ENCODE measurements at places on chromosomes 2 and 18.

GRCh38 chr2:15293262-15293937 is 267.7 kb downstream of the NBAS start:
- peak; percentile 18 for DNase-seq

DNA sequence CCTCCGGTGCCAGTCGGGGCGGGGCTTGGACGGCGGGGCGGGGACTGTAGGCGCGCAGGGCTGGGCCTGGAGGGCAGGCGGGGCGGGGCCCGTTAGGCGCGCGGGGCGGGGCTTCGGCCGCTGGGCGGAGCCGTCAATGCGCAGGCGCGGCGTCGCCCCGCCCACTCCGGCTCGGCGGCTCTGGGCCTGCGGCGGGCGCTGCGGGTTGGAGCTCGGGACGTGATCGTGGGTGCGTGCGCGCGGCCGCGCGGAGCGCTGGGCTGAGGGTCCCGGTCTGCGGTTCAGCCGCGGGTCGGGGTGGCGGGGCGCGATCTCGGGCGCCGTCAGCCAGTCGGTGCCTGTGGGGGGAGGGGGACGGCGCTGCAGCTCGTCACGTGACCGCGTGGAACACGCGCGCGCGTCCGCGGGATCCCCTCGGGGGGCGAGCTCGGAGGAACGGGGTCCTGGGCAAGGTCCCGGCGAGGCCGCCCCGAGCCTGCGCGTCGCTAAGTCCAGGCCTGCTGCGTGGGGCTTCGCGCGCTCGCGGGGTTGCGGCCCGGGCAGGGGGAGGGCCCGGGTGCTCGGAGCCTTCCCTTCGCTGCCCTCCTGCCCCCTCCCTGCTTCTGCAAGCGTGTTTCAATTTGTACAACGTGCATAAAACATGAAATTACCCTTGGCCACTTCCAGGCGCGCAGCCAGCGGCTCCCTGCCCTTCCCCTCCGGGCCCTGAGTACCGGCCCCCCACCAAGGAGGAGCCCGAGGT is at the start of gene D2HGDH:
D2HGDH (plus strand) TSS at position 164 of the 742 bp plus-strand sequence. CDS start 595 bp downstream, outside the sequence.
- DNase-seq = no peak

GRCh38 chr18:9092665-9093064 is 9.8 kb upstream of the NDUFV2 start:
- DNase-seq = no peak

GRCh38 chr2:232757905-232758304 is 18.5 kb downstream of the KCNJ13 start:
- no peak for DNase-seq

DNA sequence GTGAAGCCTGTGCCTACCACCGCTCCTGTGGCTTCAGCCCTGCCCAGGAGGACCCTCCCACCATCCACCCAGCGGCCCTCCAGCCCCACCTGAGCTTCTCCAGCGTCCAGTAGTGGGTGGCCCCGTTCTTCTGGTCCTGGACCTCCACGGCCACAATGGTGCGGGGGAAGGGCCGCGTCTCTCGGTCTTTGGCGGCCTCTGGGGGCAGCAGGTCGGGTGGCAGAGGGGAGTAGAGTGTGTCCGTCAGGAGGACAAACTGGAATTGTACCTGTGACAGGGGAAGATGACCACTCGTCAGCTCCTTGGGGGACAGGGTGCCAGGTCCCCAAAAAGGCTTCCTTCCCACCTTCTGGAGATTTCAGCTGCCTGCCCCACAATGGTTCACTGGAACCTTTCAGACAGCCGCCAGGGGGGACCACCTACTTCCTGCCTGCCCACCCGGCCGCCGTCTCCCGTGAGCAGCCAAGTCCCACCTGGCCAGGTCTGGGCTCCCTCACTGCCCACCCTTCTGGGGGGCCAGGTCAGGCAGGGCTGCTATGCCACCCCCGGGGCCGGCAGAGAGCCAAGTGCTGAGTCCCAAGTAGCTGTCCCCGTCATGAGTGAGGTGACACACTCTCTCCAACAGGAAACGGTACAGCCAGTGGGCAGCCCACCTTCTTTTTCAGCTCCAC is 59.3 kb downstream of the KIF1A start:
- no peak for DNase-seq

DNA sequence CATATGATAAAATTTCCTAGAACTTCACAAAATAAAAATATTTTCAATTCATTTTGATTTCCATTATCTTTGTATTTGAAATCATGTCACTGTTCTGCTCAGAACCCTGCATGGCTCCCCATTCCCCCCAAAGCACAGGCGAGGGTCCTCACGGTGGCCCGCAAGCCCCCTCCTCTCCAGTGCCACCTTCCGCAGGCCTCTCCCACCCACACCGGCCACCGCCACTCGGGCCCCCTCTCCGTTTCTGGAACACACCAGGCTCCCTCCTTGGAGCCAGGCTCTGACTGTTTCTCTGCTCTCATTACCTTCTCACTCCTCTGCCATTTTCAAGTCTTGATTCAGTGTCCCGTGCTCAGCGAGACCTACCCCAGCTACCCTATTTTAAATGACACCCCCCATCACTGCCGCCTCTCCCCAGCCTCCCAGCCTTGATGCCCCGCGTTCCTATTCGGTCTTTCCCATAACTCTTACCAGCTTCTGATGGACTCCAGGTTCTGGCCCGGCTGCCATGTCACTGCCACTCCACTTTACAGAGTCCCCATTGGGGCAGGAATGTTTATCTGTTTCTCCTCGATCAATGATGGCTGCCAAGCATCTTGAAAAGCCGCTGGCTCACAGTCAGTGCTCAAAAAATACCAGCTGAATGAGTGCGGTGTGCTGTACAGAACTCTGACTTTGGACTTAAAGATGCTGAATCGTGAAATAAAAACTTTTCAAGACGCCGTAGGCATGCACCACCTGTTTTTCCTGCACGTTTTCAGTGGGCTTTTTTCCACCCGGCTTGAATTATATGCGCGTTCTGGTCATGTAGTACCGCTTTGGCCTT is 201.0 kb downstream of the GBX2 start:
- no peak for DNase-seq

GRCh38 chr2:112312821-112313220 is 37.4 kb downstream of the ZC3H6 start:
- no peak for DNase-seq

DNA sequence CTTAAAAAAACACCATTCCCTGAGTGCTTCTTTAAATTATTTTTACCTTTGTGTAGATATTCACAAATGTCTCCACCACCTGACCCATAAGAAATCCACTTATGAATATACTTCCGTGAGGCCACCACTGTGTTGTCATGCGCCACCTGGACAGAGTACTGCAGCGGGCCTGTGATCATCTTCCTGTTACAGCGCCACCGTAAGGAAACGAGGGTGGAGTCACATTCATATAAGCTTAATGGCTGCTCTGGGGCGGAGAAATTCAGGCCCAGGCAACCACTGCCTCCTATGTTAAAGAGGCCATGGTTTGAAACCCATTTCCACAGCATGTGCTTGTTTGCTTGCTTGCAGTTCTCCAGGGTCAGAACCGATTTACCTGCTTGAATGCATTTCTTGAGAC is 17.7 kb downstream of the PLA2R1 start:
- no peak for DNase-seq

DNA sequence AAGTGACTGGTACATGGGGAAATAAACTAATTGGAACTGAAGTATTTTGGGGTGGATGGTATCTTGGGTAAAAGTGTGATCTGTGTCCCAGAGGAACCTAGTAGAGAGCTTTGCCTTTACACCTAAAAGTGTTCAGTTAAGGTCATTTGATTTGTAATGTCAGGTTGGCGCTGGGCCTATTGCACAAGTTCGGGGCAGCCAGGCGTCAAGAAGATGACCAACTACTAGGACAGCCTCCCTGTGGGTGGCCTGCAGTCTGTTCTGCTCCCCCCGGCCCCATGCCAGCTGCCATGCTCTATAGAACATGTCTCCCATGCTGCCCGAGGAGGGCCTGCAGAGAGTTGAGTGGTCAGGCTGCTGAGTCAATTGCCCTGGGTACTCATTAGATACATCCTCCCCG is 10.1 kb downstream of the RRM2 start:
- DNase-seq = no peak

GRCh38 chr2:86314125-86314524 is 23.3 kb downstream of the REEP1 start:
- DNase-seq = no peak

DNA sequence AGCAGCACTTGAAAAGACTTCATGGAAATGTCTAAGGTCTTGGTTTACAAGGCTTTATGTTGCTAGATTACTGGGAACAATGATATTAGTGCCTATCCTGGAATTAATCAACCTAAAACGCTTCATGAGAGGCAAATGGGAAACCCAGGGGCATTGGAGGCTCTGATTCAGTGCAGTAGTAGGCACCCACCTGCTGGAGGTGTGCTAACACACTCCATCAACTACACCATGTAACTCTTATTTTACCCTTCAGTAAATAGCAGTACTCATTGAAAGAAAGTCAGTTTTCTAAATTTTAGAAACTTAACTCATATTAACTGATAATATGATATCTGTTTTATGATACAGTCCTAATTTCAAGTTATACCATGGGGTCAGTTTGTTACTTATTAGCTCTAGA is 17.4 kb upstream of the HNRNPA3 start:
- DNase-seq = no peak

GRCh38 chr2:41087946-41088345 is 636.1 kb upstream of the SLC8A1 start:
- no peak for DNase-seq

GRCh38 chr2:56014046-56014730 is 90.6 kb upstream of the EFEMP1 start:
- no peak for DNase-seq
